ENCODE measurements at places on chromosomes 5 and 9. TPM values are rescaled to one million over a fixed set of nuclear protein-coding genes. Genes with fewer than 3 reads are reported as not detected.

SLC34A3 gene
- not detected for total RNA-seq

GRK6 gene
- 27.0 TPM for total RNA-seq

DAB2IP gene
- 11.6 TPM for total RNA-seq

MBLAC2 gene
- total RNA-seq = 5.9 TPM

FOXI1 gene
- total RNA-seq = not detected

TYRP1 gene
- 0.97 TPM for total RNA-seq

IL5 gene
- not detected for total RNA-seq

GHR gene
- total RNA-seq = 0.30 TPM

ZNF883 gene
- 0.32 TPM for total RNA-seq

C5orf52 gene
- total RNA-seq = not detected

GCNT1 gene
- total RNA-seq = 55.2 TPM

STKLD1 gene
- 0.61 TPM for total RNA-seq

PDE6A gene
- not detected for total RNA-seq

CHSY3 gene
- total RNA-seq = 21.9 TPM

CER1 gene
- not detected for total RNA-seq

ANKHD1 gene
- total RNA-seq = 67.3 TPM

BTNL8 gene
- not detected for total RNA-seq

DEPDC1B gene
- 17.3 TPM for total RNA-seq

FGFR4 gene
- 3.3 TPM for total RNA-seq

MTMR12 gene
- total RNA-seq = 24.4 TPM

PCDHGC5 gene
- not detected for total RNA-seq

PCAT7 gene
- total RNA-seq = not detected

MARCOL gene
- not detected for total RNA-seq

AP3B1 gene
- 48.4 TPM for total RNA-seq

ZNF79 gene
- 15.3 TPM for total RNA-seq
